ENCODE measurements at places on chromosomes 3 and 15.
A peak's percentile ranks its signal among the peaks of the same experiment; 100 is the strongest.

- H3K4me1 ChIP-seq, result peaks cover 36% of the 10 kb centered on the region
- H3K36me3 ChIP-seq, result no peaks in the 10 kb centered on the region
- DNase-seq, result no peak
- H3K27me3 ChIP-seq, result no peaks in the 10 kb centered on the region
- H3K27ac ChIP-seq, result no peak overlapping the region
Observed at GRCh38 chr3:41684797-41685735, 276.8 kb downstream of the ULK4 start.

GRCh38 chr15:44542596-44542995, 5.6 kb downstream of the EIF3J start:
- no peak overlapping the region for H3K4me3 ChIP-seq
- H3K36me3 ChIP-seq, result 0 out of 2 replicates have a peak, but pooled peaks cover 1% of the 10 kb centered on the region
- H3K27ac ChIP-seq, result no peak overlapping the region
- DNase-seq, result no peak
- H3K27me3 ChIP-seq, result no peaks in the 10 kb centered on the region

DNA sequence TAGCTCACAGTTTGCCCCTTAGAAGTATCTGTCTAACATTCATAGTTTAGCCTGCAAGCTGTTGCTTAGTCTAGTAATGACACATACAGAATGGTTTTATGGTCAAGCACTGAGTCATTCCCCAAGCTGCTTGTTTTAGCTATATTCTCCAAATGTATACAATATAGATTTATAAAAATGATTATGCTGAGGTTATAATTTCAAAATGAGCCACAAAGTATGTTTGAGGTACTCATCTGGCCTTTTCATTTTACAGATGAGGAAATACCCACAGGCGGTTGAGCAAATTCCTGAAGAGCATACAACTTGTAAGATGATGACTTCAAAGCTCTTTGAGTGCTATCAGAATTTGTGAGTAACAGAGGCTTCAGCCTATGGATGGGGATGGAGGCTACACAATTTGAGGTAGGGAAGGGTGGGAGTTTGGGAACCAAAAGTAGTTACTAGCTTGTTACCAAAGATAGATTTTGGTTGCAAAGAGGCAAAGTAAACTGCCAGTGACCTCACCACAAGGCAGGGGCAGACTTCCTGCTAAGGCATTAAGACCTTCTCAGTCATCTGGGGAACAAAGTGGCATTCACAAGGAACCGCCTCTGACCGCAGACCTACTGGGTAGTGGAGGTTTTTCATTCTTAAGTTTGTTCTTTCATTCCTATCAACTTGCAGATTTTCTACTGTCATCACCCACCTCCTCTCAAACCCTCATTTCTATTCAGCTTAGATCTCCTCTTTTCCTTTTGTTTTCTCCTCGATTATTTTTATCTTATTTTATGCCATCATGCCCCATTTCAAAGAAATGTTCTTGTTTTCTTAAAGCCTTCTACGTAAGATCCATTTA, 257.2 kb upstream of the NECTIN3 start:
- peaks cover 8% of the 10 kb centered on the region for H3K4me1 ChIP-seq
- H3K36me3 ChIP-seq, result no peaks in the 10 kb centered on the region
- no peak for DNase-seq
- H3K4me3 ChIP-seq, result no peak overlapping the region
- no peak overlapping the region for H3K27ac ChIP-seq

DNA sequence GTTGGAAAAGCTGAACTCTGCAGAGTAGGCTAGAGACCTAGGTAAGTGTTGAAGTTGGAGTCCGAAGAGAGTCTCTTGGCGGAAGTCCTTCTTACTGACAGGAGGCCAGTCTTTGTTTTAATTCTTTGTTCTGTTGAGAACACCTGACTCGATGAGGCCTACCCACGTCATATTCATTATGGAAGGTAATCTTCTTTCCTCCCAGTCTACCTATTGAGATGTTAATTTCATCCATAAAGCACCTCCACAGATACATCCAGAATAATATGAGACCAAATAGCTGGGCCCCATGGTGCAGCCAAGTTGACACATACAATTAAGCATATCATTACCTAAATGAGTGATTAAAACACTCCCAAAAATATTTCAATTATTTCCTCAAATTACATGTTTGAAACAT, 515.5 kb downstream of the CADM2 start:
- no peak for DNase-seq
- no peak overlapping the region for H3K4me3 ChIP-seq
- H3K27ac ChIP-seq, result no peak overlapping the region
- no peaks in the 10 kb centered on the region for H3K27me3 ChIP-seq
- H3K4me1 ChIP-seq, result no peaks in the 10 kb centered on the region
- H3K36me3 ChIP-seq, result no peaks in the 10 kb centered on the region

- no peak overlapping the region for H3K4me3 ChIP-seq
- H3K27ac ChIP-seq, result no peak overlapping the region
- no peaks in the 10 kb centered on the region for H3K27me3 ChIP-seq
- H3K4me1 ChIP-seq, result peaks cover 25% of the 10 kb centered on the region
Observed at GRCh38 chr3:161913786-161914389, 417.3 kb downstream of the OTOL1 start.

- H3K4me3 ChIP-seq, result no peak overlapping the region
- H3K27me3 ChIP-seq, result no peaks in the 10 kb centered on the region
- no peak for DNase-seq
- no peak overlapping the region for H3K27ac ChIP-seq
- no peaks in the 10 kb centered on the region for H3K4me1 ChIP-seq
- H3K36me3 ChIP-seq, result no peaks in the 10 kb centered on the region
Observed at GRCh38 chr3:31050296-31050695, 155.8 kb upstream of the GADL1 start.

GRCh38 chr3:190064112-190064511, 56.6 kb downstream of the P3H2 start:
- no peak overlapping the region for H3K4me3 ChIP-seq
- H3K4me1 ChIP-seq, result no peaks in the 10 kb centered on the region
- no peaks in the 10 kb centered on the region for H3K36me3 ChIP-seq
- no peaks in the 10 kb centered on the region for H3K27me3 ChIP-seq
- no peak overlapping the region for H3K27ac ChIP-seq

DNA sequence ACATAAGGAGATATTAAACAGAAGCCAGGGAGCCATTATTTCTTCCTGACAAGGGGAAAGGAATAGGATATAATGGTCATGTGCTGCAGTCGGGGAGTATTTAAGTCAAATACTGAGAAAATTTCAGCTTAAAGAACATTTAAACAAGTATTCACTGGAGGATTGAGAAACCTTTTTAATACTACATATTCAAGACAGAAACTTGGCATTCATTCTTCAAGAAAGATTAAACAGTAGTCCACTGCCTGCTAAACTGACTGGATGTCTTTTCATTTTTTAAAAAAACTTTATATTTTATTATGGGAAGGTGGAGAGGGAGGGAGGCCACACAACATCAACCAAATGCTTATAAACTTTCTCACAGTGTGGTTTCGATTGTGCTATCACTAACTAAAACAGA, 107.4 kb upstream of the CBLB start:
- no peaks in the 10 kb centered on the region for H3K36me3 ChIP-seq
- DNase-seq, result no peak
- H3K4me1 ChIP-seq, result no peaks in the 10 kb centered on the region

GRCh38 chr3:32681811-32682210, 3.2 kb upstream of the CNOT10 start:
- no peaks in the 10 kb centered on the region for H3K36me3 ChIP-seq
- DNase-seq, result no peak
- peaks cover 35% of the 10 kb centered on the region for H3K4me1 ChIP-seq

- no peak overlapping the region for H3K27ac ChIP-seq
- H3K27me3 ChIP-seq, result peaks cover 5% of the 10 kb centered on the region
- H3K4me3 ChIP-seq, result no peak overlapping the region
Observed at GRCh38 chr15:70275461-70276138, 177.9 kb upstream of the TLE3 start.

DNA sequence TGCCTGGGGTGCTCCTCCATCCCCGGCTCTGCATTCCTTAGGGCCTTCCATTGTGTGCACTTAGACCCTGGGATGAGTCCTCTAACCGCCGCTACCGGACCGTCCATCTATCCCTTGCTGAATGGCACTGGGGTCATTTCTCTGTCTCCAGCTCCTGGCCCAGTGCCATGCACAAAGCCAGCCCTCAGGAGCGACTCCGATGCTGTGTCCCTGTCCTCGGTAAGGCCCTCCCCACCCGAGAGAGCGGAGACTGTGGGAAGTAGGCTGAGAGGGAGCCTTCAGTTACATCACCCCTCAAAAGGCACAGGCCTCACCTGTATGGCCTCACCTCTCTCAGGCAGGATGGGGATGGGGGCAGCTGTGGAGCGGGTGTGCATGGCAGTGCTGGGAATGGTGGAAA, 33.8 kb downstream of the MUC4 start:
- H3K36me3 ChIP-seq, result no peaks in the 10 kb centered on the region
- no peaks in the 10 kb centered on the region for H3K4me1 ChIP-seq
- no peak for DNase-seq
- no peak overlapping the region for H3K27ac ChIP-seq
- H3K27me3 ChIP-seq, result no peaks in the 10 kb centered on the region
- H3K4me3 ChIP-seq, result no peak overlapping the region

DNA sequence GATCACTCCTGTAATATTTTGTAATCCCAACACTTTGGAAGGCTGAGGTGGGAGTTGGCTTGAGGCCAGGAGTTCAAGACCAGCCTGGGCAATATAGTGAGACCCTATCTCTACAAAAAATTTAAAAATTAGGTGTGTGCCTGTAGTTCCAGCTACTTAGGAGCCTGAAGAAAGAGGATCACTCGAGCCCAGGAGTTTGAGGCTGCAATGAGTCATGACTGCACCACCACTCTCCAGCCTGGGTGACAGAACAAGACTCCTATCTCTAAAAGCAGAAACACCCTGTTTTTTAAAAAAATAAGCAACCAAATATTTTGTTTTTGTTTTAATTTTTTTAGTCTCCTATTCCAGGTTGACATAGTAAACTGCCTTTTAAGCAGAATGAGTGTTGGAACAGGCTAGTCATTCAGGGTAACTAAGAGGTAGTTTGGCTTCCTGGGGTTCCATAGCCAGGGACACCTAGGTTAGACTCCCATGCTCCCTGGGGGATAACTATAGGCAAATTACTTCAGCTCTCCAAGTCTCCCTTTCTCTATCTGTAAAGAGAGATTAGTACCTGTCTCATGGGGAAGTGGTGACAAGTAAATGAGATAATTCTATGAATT, 114.6 kb upstream of the C15orf61 start:
- no peaks in the 10 kb centered on the region for H3K27me3 ChIP-seq
- no peaks in the 10 kb centered on the region for H3K4me1 ChIP-seq
- no peak overlapping the region for H3K27ac ChIP-seq
- DNase-seq, result no peak
- H3K4me3 ChIP-seq, result no peak overlapping the region
- no peaks in the 10 kb centered on the region for H3K36me3 ChIP-seq

GRCh38 chr3:64815789-64816188, 128.0 kb upstream of the ADAMTS9 start:
- H3K27ac ChIP-seq, result no peak overlapping the region
- H3K4me3 ChIP-seq, result no peak overlapping the region
- H3K36me3 ChIP-seq, result no peaks in the 10 kb centered on the region
- no peaks in the 10 kb centered on the region for H3K4me1 ChIP-seq

- no peak overlapping the region for H3K27ac ChIP-seq
- H3K4me1 ChIP-seq, result no peaks in the 10 kb centered on the region
- H3K4me3 ChIP-seq, result no peak overlapping the region
- no peaks in the 10 kb centered on the region for H3K27me3 ChIP-seq
- H3K36me3 ChIP-seq, result no peaks in the 10 kb centered on the region
Observed at GRCh38 chr3:171558188-171558696, 98.0 kb upstream of the TNIK start.

- H3K4me3 ChIP-seq, result no peak overlapping the region
- no peak overlapping the region for H3K27ac ChIP-seq
- DNase-seq, result no peak
- H3K36me3 ChIP-seq, result no peaks in the 10 kb centered on the region
- no peaks in the 10 kb centered on the region for H3K4me1 ChIP-seq
- no peaks in the 10 kb centered on the region for H3K27me3 ChIP-seq
Observed at GRCh38 chr15:28911310-28911931, 25.6 kb downstream of the APBA2 start.

- H3K4me3 ChIP-seq, result no peak overlapping the region
- H3K4me1 ChIP-seq, result peaks cover 38% of the 10 kb centered on the region
- H3K27ac ChIP-seq, result no peak overlapping the region
- no peaks in the 10 kb centered on the region for H3K36me3 ChIP-seq
Observed at GRCh38 chr3:43185274-43185982, 79.5 kb upstream of the POMGNT2 start.

GRCh38 chr3:57559526-57559925, 3.5 kb downstream of the PDE12 start:
- no peak overlapping the region for H3K27ac ChIP-seq
- no peak for DNase-seq
- H3K4me1 ChIP-seq, result peaks cover 38% of the 10 kb centered on the region
- H3K36me3 ChIP-seq, result no peaks in the 10 kb centered on the region
- no peaks in the 10 kb centered on the region for H3K27me3 ChIP-seq
- no peak overlapping the region for H3K4me3 ChIP-seq

GRCh38 chr15:63465104-63465503, 39.3 kb upstream of the USP3 start:
- no peaks in the 10 kb centered on the region for H3K36me3 ChIP-seq
- peaks cover 85% of the 10 kb centered on the region for H3K4me1 ChIP-seq
- no peak overlapping the region for H3K27ac ChIP-seq
- H3K27me3 ChIP-seq, result no peaks in the 10 kb centered on the region

DNA sequence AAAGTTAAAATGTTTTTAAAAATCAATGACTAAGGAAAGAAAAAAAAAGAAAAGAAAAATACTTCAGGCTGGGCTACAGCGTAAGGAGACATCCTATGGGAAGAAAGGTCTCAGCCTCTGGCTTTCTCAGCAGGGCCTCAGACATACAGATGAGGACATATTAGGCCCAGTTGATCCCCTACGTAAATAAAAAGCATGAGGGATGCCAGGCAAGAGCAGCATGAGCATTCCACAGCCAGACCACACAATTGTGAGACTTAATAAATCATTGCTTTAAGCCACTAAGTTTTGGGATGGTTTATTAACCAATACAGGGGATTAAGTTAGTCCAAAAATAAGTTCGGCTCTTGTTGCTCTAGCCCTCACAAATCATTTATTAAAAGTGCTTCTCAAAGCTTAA, 394.1 kb upstream of the NECTIN3 start:
- DNase-seq, result no peak
- H3K36me3 ChIP-seq, result no peaks in the 10 kb centered on the region
- no peak overlapping the region for H3K27ac ChIP-seq
- no peaks in the 10 kb centered on the region for H3K4me1 ChIP-seq

DNA sequence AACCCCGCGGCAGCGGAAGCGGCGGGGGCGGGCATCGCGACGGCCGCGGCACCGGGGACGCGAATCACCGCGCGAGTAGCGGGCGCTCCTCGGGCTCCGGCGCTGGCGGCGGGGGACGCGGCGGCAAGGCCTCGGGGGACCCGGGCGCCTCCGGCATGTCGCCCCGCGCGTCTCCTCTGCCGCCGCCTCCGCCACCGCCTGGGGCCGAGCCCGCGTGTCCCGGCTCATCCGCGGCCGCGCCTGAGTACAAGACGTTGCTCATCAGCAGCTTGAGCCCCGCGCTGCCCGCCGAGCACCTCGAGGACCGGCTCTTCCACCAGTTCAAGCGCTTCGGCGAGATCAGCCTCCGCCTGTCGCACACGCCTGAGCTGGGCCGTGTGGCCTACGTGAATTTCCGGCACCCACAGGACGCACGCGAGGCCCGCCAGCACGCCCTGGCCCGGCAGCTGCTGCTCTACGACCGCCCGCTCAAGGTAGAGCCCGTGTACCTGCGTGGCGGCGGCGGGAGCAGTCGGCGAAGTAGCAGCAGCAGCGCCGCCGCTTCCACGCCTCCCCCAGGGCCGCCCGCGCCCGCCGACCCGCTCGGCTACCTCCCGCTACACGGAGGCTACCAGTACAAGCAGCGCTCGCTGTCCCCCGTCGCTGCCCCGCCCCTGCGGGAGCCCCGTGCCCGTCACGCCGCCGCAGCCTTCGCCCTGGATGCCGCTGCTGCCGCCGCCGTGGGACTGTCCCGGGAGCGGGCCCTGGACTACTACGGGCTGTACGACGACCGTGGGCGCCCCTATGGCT, 675 bp downstream of the RBM15B start:
- H3K4me1 ChIP-seq, result peaks cover 68% of the 10 kb centered on the region
- peaks cover 55% of the 10 kb centered on the region for H3K36me3 ChIP-seq
- peak overlapping the region; percentile 64 for H3K27ac ChIP-seq
- peak overlapping the region; percentile 89 for H3K4me3 ChIP-seq

Measured in HepG2 (cell line).